ENCODE measurements at places on chromosomes 4 and X.

- no peak for DNase-seq
Observed at GRCh38 chr4:168693750-168694490, 197.1 kb downstream of the PALLD start.

GRCh38 chrX:10423716-10424115 lies 196.7 kb downstream of the MID1 start:
- no peak for DNase-seq

DNA sequence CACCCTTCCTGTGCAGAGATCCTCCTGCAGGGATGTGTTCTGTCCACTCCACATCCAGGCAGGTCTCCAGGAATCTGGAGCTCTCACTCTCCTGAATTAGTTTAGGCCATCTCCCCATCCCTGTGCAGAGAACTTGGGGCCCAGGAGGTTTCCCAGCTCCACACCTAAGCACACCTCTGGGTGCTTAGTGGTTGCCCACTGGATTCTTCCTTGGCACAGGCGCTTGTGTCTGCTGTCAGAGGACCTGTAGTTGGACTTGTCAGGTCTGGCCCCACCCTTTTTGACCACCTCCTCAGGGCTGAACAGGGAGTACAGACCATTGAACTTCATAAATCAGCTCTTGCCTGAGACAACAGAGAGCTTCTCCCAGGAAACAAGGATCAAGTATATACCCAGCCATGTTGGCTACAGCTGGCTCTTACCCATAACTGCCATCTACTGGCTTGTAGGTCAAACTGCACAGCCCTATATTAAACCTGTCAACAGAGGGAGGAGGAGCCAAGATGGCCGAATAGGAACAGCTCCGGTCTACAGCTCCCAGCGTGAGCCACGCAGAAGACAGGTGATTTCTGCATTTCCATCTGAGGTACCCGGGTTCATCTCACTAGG lies 275.5 kb downstream of the PPARGC1A start:
- DNase-seq = no peak

DNA sequence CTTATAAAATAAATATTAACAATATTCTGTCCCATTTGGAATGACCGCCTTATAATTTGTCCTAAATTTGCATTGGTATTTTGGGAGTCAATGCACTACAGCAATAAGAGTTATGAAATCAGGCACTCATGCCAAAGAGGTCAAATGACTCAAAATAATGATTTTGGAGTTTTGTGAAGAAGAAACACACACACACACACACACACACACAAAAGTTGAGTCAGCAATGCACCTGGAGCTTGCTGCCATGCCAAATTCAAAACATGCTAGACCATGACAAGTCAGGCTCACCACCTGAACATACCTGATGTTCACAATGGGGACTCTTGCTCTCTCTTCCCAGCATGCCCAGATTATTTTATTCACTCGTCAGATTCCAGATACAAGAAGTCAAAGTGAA lies 56.7 kb downstream of the PROM1 start:
- DNase-seq = no peak

GRCh38 chrX:20350596-20350995 lies 83.9 kb upstream of the RPS6KA3 start:
- DNase-seq = no peak

- DNase-seq = no peak
Observed at GRCh38 chr4:110108422-110108821, 90.0 kb downstream of the ELOVL6 start.

GRCh38 chr4:184408021-184408683 lies 66.2 kb downstream of the IRF2 start:
- no peak for DNase-seq

DNA sequence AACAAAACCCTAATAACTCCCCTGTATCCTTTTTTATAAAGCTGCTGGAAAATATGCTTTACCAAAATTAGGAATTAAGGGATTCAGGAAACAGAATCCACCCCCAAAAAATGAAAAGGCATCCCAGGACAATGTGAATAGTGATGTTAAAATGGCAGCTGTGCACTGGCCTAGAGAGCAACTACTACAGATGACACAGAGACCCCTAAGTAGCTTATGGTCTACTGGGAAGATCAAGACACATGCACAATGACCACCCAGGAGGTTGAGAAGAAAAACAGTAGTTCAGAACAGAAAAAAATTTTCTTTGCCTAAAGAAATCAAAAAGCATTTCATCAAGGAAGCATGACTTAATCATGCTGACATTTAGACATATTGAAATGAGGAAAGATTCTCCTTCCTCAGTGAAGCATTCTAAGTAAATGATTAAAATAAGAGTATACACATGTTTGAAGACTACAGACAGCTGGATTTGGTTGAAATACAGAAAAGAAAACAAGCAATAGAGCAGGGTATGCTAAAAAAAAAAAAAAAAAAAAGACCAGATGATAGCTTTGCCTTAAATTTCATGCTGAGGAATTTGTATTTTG lies 117.3 kb downstream of the WDFY3 start:
- DNase-seq = no peak

DNA sequence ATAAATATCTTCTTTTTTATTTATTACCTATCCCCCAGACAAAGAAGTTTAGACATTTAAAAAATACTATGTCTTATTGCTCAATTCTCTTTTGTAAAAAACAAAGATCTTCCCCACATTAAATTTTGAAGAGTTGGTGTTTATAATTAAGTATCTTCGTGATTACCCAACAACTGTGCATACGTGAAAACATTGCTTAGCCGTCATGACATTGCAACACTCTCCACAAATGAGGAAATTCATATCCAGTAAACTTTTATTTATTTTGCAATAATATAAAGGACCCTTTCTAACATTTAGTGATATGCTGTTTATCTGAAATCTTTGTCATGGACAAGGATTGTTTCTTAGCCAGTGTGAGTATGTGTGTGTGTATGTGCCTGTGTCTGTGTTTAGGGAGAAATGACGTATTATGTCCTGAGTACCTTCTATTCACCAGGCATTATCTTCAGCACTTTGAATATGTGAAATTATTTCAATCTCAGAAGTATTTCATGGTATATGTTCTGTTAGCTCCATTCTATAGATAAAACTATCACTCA lies 26.1 kb upstream of the EREG start:
- DNase-seq = no peak

DNA sequence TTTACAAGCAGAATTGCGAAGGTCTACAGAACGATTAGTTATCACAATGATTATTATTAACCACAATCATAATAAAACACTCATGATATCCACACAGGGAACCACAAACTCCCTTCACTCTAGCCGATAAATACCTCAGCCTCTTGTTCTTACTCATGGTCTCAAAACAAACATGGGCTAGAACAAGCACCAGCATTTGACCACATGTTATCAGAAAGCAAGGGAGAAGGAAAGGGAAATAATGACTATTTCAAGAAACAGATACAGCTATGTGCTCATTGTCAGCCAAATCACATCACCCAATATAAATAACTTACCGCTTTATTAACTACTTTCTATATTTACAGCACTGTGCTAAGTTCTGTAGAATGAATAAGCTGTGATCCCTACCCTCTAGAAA lies 663.2 kb upstream of the HTR2C start:
- no peak for DNase-seq

GRCh38 chr4:132934911-132935310 lies 214.2 kb upstream of the PCDH10 start:
- no peak for DNase-seq

DNA sequence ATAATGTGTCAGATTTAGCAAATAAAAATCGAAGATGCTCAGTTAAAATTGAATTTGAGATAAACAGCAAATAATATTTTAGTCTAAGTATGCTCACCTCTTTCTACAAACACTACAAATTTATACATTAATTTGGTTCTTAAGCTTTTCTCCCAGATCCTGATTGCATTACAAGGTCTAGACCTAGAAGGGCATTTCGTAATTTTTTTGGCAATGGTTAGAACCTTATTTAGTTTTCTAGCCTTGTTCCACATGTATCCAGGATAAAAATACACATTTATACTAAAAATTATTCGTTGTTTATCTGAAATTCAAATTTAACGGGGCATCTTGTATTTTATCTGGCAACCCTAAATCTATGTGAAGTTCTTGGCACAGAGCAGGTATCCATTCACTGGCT lies 2.5 kb upstream of the CDKL5 start:
- DNase-seq = no peak

GRCh38 chr4:65971686-65972085 lies 301.4 kb upstream of the EPHA5 start:
- DNase-seq = no peak

DNA sequence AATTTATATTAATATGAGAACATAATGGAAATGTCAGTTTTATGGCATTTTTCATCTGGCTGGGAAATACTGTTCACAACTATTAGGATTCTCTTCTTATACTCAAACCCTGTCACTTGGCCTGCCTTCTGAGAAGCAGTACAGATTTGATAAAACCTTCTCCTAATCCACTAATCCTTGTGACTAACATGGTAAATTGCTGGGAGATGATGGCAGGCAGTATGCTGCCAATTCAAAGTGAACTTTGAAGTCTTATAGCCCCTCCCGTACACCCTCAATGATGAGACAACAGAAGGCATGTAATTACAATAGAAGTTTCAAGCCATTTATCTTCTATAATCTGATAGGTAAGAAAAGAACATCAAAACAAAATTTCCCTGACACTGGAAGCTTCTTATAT lies 36.9 kb downstream of the PAQR3 start:
- DNase-seq = no peak

DNA sequence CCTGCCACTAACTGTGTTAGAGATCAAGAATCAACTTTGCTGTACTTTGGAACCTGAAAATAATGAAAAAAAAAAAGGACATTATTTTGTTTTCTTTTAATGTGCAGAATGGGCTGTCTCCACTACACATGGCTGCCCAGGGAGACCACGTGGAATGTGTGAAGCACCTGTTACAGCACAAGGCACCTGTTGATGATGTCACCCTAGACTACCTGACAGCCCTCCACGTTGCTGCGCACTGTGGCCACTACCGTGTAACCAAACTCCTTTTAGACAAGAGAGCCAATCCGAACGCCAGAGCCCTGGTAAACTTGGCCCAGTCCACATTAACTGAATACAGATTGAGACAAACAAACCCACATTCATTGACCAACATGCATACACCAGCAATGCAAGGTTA lies 206.2 kb downstream of the ANK2 start:
- DNase-seq = no peak

GRCh38 chrX:1813809-1814208 lies 198.9 kb downstream of the ASMT start:
- peak; percentile 3 for DNase-seq

DNA sequence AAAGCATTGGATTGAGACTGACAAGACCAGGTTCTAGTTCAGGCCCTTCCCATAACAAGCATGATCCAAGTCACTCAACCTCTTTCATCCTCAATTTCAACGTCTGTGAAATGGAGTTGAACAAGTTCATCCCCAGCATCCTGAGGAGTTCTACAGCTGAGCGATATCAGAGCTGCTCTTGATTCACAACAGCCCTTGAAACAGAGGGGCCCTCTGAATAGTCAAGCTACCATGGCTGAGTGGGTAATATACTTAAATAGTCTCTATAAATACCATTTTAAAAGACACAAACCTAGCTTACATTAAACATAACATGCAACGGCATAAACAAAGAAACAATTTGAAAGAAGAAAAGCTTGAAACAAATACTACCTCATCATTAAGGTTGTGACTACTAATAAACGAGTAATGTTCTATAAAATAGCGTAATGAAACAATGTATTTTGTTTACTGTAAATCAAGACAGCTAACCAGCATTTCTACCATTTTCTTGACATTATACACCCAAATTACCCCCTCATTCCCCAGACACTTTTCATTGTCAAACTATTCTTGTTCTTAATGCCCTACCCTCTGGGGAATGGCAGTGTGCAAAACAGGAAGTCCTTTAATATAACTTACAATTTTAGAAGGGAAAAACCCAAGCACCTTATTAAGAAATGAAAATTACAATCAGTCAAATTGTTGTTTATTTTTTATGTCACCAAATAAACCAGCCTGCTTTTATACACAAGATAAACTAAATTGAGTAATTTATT lies 202.3 kb downstream of the PARM1 start:
- DNase-seq = no peak

GRCh38 chr4:136750897-136751296 lies 781.4 kb downstream of the PCDH18 start:
- DNase-seq = no peak

DNA sequence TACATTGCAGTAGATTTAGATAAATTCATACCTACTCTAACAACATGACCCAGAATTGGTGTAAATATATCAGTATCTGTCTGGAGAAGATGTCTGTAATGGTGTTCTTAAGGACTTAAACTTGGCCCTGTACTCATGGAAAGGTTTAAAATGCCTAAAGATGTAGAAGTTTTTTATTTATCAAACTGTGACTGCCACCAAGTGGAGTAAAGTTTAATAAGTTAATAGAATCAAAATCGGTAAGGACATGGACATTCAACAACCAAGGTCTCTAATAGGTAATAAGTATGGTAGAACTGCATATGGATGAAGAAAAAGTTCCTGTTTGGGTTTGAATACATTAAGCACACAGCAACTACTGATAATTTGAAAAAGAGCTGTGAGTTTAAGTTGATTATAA lies 474.0 kb upstream of the NDST3 start:
- DNase-seq = no peak
